ENCODE measurements at places on chromosomes 1 and 21.

GRCh38 chr21:32958288-32959002 lies 67.3 kb upstream of the OLIG2 start:
- DNase-seq = no peak

DNA sequence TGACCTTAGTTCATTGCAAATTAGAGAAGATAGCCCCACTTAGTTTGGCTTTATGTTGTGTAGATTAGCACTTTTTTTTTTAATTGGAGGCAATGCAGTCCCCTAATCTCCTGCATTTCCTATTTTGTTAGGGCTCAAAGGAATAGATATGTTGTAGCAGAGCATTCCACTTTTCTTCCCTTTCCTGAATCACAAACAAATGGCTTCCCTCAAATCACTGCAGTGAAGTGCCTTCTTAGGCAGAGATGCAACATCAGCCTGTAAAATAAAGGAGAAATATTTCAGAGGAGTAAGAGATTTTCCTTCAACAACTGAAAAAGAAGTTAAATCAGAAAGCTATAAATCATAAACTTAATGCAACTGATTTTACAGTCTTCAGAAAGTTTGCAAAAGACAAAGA lies 271.8 kb upstream of the C1orf105 start:
- DNase-seq = no peak

DNA sequence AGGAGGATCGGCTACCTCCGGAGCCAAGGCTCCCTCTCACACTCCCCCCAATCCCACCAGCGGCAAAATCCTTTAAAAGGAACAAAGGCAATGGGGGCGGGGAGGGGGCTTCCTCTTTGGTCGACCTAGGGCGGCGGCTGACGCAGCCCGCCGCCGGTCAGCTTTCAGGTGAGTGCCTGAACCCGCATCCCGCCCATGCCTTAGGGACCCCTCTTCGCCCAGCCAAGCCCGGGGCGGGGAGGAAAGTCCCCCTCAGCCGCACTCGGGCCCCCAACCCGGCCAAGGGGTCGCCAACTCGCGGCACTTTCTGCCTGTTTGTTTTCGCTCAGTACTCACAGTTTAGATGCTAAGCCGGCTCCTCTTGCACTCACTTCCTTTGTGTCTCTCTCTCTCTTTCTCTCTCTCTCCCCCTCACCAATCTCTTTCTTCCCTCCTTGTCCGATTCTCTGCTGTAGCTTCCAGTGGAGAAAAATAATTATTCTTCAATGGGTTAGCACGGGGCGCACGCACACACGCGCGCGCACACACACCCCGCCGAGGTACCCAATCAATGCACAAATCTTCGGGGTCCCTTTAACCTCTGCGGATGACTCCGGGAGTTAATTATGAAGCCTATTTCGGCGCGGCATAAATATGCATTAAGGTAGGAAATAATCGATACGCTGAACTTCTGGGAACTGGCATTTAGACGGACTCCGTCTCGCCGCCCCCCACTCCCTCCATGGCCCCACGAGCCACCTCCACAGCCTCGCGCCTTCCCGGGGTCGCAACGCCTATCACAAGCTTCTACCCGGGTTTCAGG lies at the start of gene BLACAT1:
Gene BLACAT1, minus strand, starts transcription at position 465 of the 802 bp plus-strand sequence.
- no peak for DNase-seq

- DNase-seq = no peak
Measured at GRCh38 chr21:22763442-22763841, 1765.2 kb downstream of the NCAM2 start.

- DNase-seq = no peak
Measured at GRCh38 chr1:205595435-205595834, 36.4 kb downstream of the ELK4 start.

GRCh38 chr1:244047621-244048255 lies 3.3 kb upstream of the ZBTB18 start:
- DNase-seq = no peak

GRCh38 chr1:36663772-36664430 lies 181.2 kb upstream of the CSF3R start:
- no peak for DNase-seq

DNA sequence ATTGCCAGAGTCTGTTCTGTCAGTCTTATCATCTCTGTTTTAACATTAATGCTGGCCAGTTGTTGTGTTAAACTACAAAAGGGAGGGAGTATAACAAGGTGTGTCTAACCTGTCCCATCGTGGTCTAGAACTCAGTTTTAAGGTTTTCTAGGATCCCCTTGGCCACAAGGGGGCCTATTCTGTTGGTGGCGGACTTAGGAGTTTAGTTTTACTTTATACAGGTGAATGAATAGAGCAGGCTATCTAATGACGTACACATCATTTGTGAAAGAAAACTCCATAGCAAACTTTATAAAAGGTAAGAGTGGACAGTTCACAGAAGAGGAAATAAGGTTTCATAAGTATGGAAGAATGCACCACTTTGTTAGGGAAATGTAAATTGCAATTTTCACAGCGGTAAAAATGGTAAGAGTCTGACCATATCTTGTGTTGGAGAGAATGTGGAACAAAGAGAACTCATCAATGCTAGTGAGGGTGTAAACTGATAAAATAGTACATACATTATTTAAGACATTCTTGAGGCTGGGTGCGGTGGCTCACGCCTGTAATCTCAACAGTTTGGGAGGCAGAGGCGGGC lies 2.5 kb upstream of the ATF6 start:
- DNase-seq = peak; percentile 25

- no peak for DNase-seq
Measured at GRCh38 chr1:52632732-52633290, at the start of gene SHISAL2A. Gene SHISAL2A (plus strand): TSS chr1:52633168. CDS start chr1:52633494, 326 bp downstream.

GRCh38 chr1:15028102-15028501 lies 125.4 kb upstream of the TMEM51 start:
- DNase-seq = no peak

DNA sequence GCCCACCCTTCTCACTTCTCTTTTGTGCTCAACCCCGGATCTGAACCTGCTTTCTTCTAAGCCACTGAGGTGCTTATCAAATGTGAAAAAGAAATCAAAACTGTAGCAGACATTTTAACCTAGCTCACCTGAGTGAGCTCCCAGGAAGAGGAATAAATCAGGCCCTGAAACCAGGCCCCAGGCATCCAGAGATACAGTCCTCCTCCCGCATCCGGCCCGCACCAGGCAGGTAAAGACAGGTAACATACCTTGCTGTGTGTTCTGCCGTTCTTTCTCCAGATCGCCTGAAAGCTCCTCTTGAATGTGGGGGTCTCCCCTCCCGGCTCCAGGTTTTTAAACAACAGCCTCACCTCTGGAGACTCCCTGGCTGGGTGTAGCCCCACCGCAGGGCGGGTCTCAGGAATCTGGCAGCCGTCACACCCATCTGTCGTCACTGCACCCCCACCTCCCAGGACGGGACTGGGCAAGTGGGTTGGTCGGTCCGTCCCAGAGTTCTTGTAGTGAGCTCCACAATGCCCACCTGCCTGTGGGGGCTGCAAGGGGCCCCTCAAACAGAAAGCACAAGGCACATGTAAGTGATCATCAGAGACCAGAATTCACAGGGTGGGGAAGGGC lies at the start of gene LAMB3:
Gene LAMB3, minus strand, starts transcription at position 305 of the 615 bp plus-strand sequence. CDS start 1,481 bp downstream, outside the sequence.
- no peak for DNase-seq

GRCh38 chr1:63189677-63190076 lies 132.7 kb upstream of the FOXD3 start:
- DNase-seq = no peak

- no peak for DNase-seq
Measured at GRCh38 chr1:84686223-84686622, 4.0 kb downstream of the SSX2IP start.

- peak; percentile 50 for DNase-seq
Measured at GRCh38 chr21:46080171-46081021, 17.5 kb upstream of the COL6A2 start.

- no peak for DNase-seq
Measured at GRCh38 chr1:245855846-245856730, 651.0 kb downstream of the SMYD3 start.

- DNase-seq = no peak
Measured at GRCh38 chr1:53378061-53378460, 50.2 kb upstream of the LRP8 start.

- DNase-seq = peak; percentile 44
Measured at GRCh38 chr1:56531624-56532349, 47.6 kb downstream of the PLPP3 start.

GRCh38 chr21:38351961-38352521 lies 95.2 kb downstream of the KCNJ15 start:
- DNase-seq = no peak

- DNase-seq = no peak
Measured at GRCh38 chr1:203046984-203047630, 20.8 kb downstream of the PPFIA4 start.

GRCh38 chr1:226670073-226670472 lies 69.0 kb downstream of the ITPKB start:
- no peak for DNase-seq

DNA sequence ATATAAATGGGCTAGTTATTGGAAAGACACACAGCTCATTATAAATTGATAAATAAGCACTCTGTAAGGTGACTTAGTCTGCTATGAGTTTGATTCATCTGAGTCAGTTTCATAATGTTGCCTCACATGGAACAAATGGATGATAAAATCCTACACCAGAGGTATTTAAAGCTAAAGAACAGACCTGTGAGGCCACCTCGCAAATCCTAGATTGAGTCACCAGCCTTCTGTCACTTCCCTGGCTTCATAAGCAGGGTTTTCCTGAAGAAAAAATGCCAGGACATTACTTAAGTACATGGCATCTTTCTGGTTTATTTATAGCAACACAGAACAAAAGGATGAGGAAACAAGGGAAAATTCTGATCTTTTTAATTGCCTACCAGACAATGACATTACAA lies 18.4 kb downstream of the CD2 start:
- DNase-seq = no peak

DNA sequence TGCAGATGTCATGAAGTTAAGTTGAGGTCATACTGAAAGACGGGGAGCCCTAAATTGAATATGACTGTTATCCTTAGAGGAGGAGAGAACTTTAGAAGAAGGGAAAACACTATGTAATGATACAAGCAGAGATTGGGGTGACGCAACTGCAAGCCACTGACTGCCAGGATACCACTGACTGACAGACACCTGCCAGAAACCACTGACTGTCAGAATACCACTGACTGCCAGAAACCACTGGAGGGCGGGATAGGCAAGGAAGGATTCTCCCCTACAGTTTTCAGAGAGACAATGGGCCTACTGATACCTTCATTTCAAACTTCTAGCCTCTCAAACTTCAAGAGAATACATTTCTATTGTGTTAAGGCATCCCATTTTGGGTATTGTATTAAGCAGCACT lies 388.7 kb downstream of the USH2A start:
- peak; percentile 19 for DNase-seq

DNA sequence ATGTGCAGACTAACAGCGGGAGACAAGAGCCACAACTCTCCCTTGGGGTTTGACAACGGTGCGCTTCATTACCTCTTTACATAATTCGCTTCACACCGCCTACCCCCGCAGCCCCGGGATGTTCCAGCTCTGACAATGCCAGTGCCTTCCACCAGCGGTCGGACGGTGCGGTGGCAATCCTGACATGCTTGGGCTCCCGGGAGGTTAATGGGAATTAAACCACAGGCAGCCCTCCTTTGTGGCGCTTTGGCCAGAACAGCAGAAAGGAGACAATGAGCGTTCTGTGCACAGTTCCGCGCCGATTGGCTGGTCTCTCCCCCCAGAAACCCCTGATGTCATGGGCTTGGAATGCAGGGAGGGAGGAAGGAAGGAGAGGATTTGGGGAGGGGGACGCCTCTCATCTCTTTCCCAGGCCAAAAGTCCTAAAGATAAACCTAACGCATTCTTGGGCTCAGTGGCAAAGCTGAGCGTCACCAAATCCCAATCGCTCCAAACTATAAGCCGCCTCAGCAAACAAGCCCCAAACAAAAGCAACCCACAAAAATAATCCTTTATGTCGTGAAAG lies 1.3 kb downstream of the CNN3 start:
- DNase-seq = peak; percentile 73

- DNase-seq = no peak
Measured at GRCh38 chr1:222058249-222058648, 316.4 kb upstream of the DUSP10 start.

- no peak for DNase-seq
Measured at GRCh38 chr21:39631842-39632562, 19.3 kb downstream of the B3GALT5 start.

DNA sequence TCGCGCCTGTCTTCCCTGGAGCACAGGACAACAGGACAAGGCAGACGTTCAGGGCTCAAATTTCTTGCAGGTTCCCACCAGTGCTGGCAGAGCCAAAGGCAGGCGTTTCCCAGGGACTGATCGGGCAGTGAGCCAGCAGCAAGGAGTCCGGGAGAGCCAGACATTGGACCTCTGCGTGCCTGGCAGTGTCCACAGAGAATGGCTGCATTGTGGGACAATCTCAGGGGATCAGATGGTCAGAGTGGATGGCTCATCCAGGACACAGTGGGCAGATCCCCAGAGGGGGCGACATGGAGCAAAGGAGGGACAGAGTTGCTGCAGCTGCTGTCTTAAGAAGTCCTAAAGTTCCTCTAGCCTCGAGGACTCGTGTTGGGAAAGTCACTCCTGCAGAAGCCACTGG lies 4.6 kb downstream of the TMEM63A start:
- peak; percentile 59 for DNase-seq

GRCh38 chr1:237219751-237220642 lies 178.0 kb downstream of the RYR2 start:
- DNase-seq = no peak

- DNase-seq = no peak
Measured at GRCh38 chr1:233209481-233209880, 86.0 kb downstream of the PCNX2 start.

GRCh38 chr1:71324671-71325267 lies 243.9 kb upstream of the ZRANB2 start:
- no peak for DNase-seq

DNA sequence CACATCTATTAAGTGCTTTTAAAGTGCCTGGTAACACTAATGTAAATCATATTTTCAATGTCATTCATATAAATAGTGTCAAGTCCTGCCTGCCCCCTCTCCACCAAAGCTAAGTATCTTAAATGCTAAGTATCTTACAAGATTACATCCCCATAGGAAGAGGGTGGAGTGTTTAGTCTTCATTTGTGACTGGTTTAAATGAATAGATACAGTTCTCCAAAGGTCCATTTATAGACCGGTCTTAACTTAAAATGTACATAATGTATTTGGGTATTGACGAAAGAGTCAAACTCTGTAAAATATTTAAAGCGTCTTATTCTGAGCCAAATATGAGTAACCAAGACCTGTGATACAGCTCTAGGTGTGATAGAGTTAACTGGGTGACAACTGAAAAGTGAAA lies 60.2 kb downstream of the POU2F1 start:
- no peak for DNase-seq

DNA sequence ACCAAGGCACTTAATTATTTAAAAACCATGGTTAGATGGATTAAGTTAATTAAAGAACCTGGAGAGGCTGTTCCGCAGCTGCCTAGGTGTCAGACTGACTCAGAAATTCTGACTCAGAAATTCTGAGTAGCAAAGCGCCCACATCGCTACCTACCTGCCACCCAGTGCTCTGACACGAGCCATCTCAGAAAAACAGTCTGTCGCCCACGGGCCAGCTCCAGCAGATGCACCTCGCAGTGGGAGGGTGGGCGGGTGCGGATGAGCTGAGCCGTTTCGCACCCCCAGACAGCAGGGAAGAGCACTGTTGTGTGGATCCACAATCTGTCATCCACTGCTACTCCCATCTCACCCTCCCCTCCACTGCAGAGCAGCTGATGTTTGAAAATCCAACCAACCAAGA lies 13.5 kb downstream of the KCNK1 start:
- no peak for DNase-seq

All from SK-N-DZ (cell line).